ENCODE measurements at places on chromosomes 6 and 20.

DNA sequence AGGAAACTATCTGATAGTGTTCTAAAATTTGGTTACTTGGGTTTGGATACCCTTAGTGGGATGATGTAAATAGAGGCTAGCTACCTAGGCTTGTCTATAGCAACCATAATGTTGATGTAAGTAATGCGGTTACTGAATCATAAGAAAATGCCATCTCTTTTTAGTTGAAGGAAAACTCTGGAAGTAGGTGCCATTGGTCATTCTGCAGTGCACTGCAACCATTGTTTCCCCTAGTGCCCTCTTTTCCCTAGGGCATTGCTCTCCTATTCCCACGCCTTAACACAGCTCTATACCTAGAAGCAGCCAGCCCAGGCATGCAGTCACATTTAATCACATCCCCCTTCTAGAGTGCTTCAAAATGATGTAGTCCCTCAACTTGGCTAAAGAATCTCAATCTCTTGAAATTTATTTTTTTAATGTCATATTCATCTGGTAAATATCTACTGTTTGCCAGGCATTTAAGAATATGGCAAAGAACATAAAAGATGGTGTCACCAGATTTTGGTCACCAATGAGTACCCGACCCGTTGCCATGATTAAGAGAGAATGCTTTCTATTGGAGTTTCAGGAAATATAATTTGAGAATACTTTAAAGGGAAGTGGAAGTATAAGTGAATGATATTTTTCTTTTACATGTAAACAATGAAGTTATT is 10.4 kb downstream of the LOC128125822 start:
- no peak for DNase-seq

DNA sequence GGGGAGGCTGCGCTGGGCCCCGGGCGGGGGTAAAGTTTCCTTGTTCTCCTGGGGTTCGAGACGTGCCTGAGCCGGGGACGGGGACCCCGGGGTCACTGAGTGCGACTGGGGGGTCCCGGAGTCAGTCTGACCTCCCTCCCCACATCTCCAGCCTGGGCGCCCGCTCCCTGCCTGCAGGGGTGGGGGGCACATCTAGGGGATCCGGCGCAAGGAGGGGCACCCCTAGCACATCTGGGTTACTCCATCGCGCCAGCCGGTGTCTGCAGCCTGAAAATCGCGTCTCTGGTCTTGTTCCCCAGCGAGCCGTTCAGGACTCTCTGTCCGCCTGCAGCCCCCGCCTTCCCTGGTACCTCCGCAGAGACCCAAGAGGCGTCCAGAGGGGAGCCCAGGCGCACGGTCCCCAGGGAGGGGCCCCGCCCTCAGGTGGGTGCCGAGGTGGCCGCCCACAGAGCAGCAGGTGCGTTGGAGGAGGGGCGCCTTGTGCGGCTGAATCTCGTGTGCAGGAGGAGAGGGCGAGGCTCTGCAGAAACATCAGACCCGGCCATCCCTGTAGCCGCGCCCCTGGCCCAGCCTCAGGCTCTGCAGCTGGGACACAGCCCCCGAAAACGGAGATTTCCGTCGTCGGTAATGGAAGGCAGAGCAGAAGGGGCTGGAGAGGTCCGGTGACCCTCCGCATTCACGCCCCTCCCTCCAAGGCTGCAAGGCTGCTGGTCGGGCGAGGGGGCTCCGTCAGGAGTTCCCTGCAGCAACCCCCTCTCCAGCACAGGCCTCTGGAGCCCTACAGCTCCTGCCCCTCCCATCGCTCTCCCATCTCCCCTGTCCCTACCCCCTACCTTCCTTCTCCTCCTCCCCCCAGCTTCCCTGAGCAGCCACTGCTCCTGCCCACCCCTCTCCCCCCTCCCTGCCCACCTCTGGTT is 628 bp upstream of the CHRNA4 start:
- DNase-seq, result no peak

DNA sequence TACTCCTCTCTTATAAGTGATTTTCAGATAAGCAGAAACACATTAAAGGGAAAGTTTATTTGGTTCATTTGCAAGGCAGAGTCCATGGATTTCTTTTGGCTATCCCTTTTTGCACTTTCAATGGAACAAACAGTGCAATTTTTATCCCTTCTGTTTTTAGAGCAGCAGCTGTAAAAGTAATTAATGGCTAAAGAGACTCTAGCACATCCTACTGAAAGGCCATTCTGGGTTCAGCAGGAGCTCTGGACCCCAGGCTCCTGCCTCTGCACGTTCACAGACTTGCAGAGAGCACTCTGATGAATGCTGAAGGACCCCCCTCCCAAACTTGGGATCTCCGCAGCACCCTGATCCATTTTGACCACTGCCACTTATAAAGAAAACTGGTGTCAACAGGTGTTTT is 40.3 kb upstream of the PDE7B start:
- DNase-seq, result no peak

DNA sequence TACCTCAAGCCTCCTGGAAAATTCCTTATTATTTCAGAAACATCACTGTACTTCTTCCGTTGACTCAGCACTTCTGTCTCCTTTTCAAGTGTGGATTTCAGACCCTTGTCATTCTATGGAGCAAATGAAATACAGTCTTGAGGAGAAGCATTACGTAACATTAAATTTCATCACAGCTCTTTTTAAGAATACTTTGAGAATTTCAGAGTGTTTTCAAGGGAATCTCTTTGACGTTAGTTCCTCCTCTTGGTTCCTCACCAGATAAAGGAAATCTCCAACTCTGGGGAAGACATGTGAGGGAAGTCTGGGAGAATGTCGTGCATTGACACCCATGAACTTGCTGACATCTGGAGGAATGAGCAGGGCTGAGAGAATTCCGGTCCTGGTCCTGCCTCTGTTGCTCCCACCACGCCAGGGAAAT is 32.3 kb downstream of the UST start:
- no peak for DNase-seq

GRCh38 chr6:23977706-23978105 is 148.3 kb upstream of the NRSN1 start:
- no peak for DNase-seq
